ENCODE measurements at places on chromosomes 12 and 14.

GRCh38 chr12:71295953-71296352, 138.2 kb upstream of the TSPAN8 start:
- DNase-seq = no peak

GRCh38 chr12:3560295-3560620, 69.3 kb downstream of the PRMT8 start:
- DNase-seq = no peak

DNA sequence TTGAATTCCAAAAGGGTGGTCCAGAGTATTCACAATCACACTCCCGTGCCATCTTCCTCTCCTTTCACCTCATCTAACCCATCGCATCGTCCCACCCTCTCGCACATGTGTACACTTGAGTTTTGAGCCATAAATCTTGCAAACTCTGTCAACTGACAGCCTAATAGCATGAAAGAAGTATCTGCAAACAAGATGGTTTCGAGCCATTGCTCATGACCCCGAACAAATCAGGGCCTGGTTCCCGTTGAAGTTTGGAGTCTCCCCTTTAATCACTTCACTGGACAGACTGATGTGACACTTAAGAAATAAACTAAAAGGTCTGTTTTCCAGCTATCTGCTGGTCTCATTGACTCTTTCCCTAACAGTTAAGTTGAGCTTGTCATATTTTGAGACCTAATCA, 223.6 kb upstream of the SOX5 start:
- DNase-seq = no peak

DNA sequence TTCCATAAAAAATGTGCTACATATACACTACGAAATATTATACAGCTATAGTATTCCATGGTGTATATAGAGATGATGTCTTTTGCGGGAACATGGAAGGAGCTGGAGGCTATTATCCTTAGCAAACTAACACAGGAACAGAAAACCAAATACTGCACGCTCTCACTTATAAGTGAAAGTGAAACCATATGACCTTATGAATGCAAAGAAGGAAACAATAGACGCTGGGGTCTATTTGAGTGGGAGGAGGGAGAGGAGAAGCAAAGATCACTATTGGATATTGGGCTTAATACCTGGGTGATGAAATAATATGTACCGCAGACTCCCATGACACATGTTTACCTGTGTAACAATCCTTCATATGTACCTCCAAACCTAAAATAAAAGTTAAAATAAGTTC, 142.8 kb downstream of the LRFN5 start:
- DNase-seq = no peak

DNA sequence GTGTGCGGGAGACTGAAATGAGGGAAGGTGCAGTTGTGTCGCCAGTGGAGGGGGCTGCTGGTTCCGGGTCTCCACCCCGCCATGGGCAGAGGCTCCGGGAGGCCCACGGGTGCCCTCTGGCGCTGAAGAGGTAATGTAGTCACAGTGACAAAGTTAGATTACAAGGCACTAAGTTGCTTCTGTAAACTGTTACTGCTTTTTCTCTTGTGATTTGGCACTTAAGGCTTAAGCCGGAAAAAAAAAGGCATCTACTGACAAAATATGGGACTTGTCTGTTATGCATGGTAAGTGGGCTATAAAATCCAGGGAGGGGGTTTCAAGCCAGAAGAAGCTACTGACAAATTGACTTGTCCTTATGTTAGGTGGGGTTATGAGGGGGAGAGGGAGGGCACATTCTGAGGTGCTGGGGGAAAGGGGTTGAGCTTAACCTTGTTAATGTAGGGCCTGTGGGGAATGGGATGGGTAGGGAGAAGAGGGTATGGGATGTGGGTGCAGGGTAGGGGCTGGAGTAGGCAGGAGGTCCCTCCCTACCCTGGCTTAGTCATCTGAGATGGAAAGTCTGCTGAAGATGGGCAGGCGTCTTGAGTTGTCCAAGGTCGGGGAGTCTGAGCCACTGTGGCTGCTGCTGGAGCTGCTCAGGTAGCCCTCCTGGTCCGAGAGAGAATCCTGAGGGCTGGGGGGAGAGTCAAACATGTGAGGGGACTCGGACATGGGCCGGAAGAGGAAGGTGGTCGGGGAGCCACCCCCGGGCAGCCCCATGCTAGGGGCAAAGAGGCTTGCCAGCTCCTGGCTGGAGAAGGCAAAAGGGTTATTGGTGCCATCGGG, 3.7 kb downstream of the ZFP36L1 start:
- peak; percentile 72 for DNase-seq

- DNase-seq = peak; percentile 13
Measured at GRCh38 chr12:107287436-107288413, 194.4 kb upstream of the CRY1 start.

- DNase-seq = no peak
Measured at GRCh38 chr12:5723071-5723470, 222.0 kb downstream of the ANO2 start.

- DNase-seq = no peak
Measured at GRCh38 chr12:54160089-54160488, 28.7 kb downstream of the SMUG1 start.

- no peak for DNase-seq
Measured at GRCh38 chr14:50262865-50263264, 31.5 kb upstream of the SOS2 start.

- DNase-seq = no peak
Measured at GRCh38 chr14:68273413-68273812, 453.8 kb downstream of the RAD51B start.

GRCh38 chr12:101695706-101696105, 1.7 kb upstream of the CHPT1 start:
- no peak for DNase-seq

DNA sequence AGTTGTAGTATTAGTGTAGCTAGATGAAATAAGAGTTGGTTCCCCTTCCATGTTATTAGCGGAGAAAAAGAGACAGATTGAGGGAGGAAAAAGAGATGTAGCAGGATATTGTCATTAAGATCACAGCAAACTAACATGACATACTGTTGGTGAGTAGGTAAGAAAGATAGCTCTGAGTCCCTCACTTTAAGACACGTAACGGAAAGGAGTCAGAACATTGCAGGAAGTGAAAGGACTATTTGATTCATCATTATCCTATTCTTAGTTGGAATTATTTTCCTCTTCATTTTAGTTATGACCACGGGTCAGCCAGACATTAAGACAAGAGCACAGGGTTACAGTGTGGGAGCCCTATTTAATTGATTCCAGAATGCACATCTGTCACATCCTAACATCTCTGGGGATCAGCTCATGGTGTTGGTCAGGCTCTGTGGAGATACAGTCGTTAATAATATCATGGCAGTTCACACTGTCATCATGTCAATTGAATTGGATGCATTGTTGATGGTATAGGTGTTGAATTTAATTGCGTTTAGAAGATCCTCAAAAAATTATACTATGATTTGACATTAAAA, 55.0 kb downstream of the TMX1 start:
- no peak for DNase-seq

DNA sequence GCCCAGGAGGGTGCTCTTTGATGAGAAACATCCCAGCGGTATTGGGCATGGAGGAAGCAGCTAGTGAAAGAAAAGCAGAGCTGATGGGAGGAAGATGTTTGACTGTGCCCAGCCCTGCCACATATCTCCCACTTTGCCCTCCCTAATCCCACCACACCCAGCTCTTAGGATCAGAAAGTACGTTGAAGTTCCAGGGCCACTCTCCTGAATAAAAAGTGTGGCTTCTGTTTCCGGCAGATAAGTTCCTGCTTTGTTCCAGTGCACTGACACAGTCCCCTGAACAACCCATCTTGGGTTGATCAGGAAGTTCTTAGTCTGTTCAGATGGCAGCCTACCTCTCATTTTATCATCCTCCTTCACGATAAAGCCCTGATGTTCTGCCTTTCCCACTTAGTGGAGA, 16.5 kb downstream of the TPCN1 start:
- no peak for DNase-seq

DNA sequence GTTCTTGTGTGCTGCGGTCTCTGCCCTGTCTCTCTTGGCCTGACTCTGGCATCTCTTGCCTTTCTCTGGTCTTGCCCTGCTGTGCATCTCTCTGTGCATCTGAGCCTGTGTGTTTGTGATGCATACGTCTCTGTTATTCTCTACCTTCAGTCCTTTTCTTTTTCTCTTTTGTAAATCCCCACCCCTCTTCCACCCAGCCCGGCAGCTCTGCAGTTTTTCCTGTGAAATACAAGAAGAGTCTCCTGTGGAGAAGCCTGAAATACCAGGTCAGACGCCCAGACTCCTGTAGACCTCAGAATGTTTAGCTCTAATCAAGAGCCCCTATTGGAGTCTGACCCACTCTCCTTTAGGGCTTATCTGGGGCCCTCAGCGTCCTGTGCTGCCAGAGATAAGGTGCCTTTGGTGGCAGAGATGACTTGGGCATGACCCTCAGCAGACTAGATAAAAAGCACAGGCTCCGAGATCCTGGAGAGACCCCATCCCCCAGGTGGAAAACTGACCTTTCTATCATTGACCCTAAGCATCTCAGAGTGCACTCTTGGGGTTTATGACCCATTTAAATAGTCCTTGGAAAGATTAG, 167.5 kb upstream of the SRRM4 start:
- DNase-seq = no peak

DNA sequence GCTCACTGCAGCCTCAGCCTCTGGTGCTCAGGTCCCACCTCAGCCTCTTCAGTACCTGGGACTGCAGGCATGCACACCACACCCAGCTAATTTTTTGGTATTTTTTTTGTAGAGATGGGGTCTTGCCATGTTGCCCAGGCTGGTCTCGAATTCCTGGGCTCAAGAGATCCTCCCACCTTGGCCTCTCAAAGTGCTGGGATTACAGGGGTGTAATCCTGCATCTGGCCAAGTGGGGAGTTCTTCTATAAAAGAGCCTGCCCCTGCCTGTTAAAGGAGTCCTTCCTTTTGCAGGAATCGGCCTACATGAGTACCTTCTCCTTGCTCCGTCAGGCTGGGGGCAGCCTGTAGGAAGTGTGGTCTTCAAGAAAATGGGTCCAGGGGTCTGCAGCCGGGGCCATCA, 54.1 kb upstream of the RASSF3 start:
- no peak for DNase-seq

DNA sequence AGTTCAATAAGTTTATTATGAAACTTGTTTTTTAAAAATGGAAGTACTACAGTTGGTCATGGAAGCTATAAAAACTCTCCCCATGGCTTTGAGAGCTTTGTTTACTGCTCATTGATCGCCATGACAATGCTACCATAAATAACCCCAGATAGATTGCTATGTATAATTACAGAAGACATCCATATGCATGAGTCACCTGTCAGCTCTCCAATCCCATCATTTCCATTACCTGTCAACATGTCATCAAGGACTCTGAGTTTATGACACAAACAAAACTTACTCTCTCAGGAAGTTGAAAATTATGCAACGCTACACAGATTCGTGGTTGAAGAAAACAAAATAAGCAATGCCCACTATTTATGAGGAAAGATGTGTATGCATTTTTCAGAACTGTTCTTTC, 144.4 kb downstream of the SEC23A start:
- DNase-seq = no peak

DNA sequence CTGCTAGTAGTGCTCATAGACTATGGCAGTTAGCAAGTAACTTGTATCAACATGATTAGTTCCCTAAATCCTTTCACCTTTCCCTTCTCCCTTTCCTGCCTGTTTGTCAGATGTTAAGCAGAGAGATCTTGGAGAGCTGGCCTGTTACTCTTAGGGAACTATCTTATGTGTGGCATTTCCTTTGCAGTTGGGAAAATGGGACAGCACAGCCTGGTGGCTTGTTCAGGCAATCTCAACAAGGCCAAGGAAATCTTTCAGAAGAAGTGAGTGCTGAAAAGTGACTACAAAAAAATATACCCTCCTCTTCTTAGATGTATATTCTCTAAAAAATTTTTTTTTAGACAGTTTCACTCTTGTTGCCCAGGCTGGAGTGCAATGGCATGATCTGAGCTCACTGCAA, 7.4 kb downstream of the PARP2 start:
- no peak for DNase-seq

DNA sequence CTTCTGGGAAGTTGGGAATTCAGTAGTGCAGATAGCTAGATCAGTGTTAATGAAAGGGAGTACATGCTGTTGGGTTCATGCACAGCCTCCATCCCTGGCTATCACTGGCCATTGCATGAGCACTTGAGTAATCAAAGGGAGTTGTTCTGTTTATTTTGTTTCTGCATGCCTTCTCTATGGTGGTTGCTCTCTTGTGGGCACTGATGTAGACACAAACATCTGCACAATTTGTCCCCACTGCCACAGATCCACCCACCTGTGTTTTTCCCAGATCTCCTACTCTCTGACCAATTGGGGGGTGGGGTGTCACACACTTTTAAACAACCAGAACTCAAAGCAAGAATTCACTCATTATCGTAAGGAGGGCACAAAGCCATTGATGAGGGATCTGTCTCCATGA, 89.7 kb upstream of the DHRS4 start:
- no peak for DNase-seq

- no peak for DNase-seq
Measured at GRCh38 chr12:70251226-70251625, 8.0 kb downstream of the CNOT2 start.

GRCh38 chr14:85991156-85991555, 461.2 kb downstream of the FLRT2 start:
- no peak for DNase-seq

- no peak for DNase-seq
Measured at GRCh38 chr14:29262979-29263378, 496.4 kb downstream of the FOXG1 start.

DNA sequence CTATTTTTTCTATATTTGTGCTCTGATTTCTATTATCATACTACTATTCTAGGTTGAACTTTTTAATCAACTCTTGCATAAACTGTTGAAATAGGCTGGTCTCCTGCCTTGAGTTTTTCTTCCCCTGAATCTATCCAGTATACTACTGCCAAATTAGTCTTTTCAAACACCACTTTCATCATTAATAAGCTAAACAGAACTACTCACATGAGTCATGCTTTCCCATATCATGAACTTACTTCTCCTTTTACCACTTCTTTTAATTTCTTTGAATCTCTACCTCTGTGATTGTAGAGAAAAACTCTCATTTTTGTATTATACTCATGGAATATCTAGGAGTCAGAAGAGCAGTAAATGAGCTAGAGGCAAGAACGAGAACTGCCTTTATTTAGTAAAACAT, 340.3 kb upstream of the PDE3A start:
- DNase-seq = no peak

DNA sequence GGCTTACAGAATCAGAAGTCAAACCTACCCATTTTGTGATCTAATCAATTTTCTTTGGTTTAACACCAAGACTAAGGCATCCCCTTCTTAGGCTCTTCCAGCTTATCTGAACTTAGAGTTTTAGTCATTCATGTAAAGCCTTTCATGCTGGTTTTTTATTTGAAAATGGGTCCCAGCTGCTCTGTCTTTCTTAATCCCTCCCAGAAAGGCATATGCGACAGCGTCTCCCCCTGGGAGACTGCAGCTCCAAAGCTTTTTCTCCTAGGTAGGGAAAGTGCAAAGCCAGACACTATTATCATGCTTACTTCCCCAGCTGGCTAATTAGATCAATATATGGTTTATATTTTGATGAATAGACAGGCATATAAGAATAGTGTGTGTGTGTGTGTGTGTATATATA, 96.6 kb upstream of the E2F7 start:
- DNase-seq = no peak

GRCh38 chr14:90979515-90979914, 80.9 kb downstream of the RPS6KA5 start:
- DNase-seq = no peak
